ENCODE measurements at places on chromosomes 4 and X.

GRCh38 chr4:102444752-102445151 lies 56.4 kb upstream of the NFKB1 start:
- DNase-seq: no peak

DNA sequence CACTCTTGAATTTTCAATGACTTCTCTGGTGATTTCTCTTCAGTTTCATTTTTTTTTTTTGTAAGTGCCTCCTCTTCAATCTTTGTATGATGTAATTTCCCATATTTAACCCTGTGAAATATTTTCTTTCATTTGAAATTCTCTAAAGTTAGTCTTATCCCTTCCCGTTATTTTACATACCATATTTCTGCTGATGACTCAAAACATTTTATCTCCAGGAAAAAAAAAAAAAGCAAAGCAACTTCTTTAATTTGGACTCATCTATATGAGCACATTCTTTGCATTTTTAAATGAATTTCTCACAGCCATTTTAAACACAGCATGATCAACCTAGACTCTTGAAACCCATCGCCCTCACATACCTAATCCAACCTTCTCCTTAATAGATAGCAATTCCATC lies 1831.4 kb downstream of the ARAP2 start:
- no peak for DNase-seq

DNA sequence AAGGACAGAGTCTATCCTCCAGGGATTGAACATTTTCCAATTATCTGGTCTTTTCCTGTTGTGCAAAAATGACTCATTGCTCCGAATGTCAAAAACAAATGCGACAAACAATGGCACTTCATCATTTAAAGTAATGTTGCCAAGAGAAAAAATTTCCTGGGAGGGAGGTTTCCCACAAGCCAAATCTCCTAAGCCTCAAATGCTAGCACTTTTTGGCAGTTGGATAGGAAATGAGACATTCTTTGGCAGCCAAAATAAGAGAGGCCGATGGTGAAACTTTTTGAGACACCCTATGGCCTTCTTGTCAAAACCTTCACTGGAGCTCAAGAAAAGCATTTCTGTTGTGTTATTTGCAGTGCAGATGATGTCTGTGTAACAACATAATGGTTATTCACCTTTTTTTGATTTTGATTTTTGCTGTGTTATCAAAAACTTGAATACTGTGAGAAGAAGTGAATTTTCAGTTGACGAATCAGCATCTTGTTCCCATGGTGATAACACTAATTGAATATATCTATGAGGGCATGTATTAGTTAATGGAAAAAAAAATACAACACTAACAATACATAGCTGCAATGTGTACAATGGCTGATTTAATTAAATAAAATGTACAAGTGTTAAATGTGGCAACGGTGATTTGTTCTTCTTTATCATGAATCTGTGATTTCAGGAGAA lies 333.8 kb downstream of the ANK2 start:
- no peak for DNase-seq

DNA sequence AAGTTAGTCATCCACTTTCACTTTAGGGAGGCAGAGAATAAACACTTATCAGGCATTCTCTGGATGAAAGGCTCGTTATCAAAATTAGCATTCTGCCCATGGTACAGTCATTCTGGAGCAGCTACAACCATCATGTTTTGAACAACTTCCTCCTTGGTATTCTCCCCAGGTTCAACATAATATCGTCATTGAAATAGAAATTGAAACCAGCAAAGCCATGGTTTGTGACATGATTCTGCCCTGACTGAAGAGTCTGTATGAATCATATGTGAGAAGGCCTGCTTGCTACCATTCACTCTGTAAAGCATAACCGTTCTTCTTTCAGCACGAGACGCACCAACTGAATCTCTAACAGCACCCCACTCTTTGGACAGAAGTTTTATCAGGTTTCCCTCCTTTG lies 127.5 kb upstream of the RADX start:
- no peak for DNase-seq

GRCh38 chr4:145840162-145840768 lies 98.4 kb downstream of the ZNF827 start:
- no peak for DNase-seq

DNA sequence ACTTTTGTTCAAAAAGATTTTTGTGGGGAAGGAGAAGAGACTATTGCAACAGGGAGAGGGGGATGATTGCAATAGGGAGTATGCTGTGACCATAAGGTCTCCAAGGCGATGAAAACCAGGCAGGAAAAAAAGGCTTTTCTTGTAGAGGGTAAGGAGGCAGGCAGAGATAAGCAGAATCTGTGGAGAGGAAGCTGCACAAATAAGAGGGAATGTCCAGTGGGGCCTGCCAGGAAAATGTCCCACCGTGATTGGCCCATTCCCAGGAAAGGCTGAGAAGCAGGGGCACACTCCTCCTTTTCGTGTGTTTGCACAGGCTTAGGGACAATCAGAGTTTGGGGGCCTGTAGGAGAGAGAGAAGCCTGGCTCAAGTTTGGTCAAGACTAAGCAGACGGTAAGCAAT lies 29.1 kb downstream of the SPACA5 start:
- DNase-seq: no peak

GRCh38 chr4:144304025-144304424 lies 163.5 kb upstream of the GYPA start:
- no peak for DNase-seq

DNA sequence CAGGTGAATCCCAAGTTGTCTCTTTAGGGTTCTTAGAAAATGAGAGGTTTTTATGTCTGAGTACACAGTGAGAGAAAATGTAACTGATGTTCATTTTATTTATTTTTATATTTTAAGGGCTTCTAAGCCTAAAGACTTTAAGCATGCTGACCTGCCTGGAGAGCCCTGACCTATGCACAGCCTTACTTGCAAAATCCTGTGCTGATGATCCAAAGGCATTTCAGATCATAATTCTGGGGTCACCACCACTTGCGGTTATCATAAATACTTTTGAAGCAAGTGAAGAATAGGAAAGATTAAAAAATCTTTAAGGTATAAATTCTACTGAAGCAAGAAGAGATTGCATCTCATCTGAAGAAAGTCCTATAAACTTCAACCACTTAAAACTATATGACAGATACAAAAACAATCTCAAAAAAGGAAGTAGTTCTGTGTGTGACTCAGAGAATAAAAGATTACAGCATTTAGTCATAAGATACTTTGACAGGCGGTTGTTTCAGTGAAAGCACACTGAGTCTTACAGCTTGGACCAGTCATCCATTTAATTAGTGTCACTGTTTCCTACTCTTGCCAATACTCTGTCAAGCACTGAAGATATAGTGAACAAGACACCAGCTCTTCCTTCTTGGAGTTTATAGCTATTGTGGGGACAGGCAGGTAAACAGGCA lies 245.2 kb upstream of the DIPK2B start:
- DNase-seq: no peak

- DNase-seq: no peak
Observed at GRCh38 chr4:151204925-151205524, 71.9 kb upstream of the PRSS48 start.

Data from stimulated activated CD8-positive, alpha-beta memory T cell treated with anti-CD3 and anti-CD28 coated beads, Interleukin-4, amount 100 ng/mL, for 4 hours (primary cell).